ENCODE measurements at places on chromosomes 11 and 22. TPM values are rescaled to one million over a fixed set of nuclear protein-coding genes. Genes with fewer than 3 reads are reported as not detected.

DNA sequence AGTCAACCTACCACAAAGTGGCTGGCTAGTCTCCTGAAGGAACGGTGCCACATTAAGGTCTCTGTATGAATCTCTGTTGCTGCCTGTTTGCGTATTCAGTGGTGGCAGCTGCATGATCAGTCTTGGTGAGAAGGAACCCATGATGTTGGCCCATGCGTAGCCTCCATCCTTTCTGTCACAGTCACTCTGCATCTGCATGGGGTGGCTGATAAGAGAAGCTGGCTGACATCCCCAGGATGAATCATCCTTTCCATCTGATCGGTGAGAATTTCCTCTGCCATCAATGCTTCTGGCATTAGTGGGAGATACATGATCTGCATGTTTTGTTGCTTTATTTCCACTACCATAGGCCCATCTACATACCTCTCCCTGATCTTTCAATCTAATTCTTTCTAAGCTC is 199.0 kb upstream of the NECTIN1 start:
- DNase-seq: no peak

- DNase-seq: no peak
These were observed 10.0 kb downstream of the SLC29A2 start for GRCh38 chr11:66361502-66361941.

DNA sequence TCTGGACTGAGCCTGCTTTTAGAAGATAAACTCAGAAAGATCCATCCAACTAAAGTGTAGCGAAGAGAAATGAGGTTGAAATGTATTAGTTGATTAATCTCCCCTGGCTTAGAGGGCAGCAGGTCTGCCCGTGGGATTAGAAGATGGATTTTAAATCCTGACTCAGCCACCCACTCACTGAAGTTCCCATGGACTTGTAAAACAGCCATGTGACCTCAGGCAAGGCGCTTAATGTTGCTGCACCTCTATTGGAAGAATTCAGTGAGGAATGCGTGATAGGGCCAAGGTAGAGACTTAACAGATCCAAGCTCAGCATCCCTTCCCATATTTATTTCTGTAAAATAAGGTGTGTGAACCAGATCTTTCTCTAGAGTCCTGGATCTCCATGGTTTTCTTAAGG is 45.1 kb upstream of the ELF5 start:
- no peak for DNase-seq

INS gene
- not detected for total RNA-seq

DNA sequence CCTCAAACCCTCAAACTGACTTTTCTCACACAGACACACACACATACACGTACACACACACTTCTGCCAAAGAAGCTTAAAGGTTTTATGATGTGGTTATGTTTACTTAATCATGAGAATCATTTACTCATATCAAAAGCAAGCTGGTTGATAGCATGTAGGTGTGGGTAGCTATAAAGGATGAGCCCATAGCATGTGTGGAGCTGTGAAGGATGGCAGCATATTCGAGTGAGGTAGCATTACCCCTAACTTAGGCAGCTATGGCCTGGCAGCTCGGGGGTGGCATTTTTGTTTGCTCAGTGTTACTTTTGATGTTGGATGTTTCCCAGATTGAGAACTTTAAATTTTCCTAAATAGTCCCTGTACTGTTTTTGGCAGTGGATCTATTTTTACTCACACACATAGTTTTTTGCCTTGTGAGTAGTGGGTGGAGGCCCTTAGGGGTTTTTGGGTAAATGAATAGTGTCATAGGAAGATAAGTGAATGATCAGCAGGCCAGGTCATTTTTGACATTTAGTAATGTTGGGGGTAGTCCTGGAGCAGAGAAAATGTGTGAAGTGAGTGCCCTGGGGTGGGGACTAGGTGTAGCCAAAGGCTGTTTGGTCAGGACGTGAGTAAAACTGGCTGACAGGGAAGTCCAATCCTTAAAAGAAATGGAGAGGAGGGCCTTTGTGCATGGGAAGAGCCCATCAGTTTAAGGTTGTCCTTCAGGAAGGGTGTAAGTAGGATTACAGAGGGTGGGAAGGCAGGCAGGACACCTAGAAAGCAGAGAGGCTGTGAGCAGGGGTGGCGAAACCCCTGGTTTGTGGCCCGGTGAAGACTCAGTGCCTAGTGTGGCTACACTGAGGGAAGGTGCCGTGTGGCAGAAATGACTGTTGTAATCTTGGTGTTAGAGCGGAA is 7.1 kb downstream of the YWHAH start:
- no peak for DNase-seq

- DNase-seq: no peak
These were observed 1.4 kb upstream of the SIGIRR start for GRCh38 chr11:416051-416756.

TRIM6 gene
- total RNA-seq: 0.62 TPM

DRD2 gene
- not detected for total RNA-seq

- DNase-seq: peak; percentile 86
These were observed 20.3 kb upstream of the MICAL3 start for GRCh38 chr22:18044548-18045271.

DNA sequence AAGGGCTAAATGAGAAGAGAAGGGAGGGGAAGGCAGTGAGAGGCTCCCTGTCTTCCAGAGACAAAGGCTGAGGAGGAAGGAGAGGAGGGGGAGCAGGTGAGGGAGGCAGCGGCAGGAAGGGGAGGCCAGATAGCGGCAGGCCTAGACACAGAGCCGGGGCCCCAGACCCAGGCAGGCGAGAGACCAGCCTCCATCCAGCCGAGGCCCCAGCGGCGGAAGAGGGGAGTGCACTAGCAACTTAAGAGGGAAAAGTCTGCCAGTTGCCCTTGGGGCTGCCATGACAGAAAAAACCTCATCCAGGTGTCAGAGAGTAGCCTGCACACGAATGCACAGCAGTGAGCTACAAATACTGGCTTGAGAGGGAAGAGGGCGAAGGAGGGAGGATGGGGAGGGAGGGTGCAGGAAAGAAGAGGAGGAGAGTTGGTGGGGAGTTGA is 46.7 kb downstream of the IGLL1 start:
- DNase-seq: no peak

TBX10 gene
- total RNA-seq: not detected

GRCh38 chr11:27459191-27459590 is 13.4 kb downstream of the LGR4 start:
- DNase-seq: no peak

- no peak for DNase-seq
These were observed 31.1 kb downstream of the GRAMD1B start for GRCh38 chr11:123461164-123461563.

SYCE3 gene
- total RNA-seq: not detected

DNA sequence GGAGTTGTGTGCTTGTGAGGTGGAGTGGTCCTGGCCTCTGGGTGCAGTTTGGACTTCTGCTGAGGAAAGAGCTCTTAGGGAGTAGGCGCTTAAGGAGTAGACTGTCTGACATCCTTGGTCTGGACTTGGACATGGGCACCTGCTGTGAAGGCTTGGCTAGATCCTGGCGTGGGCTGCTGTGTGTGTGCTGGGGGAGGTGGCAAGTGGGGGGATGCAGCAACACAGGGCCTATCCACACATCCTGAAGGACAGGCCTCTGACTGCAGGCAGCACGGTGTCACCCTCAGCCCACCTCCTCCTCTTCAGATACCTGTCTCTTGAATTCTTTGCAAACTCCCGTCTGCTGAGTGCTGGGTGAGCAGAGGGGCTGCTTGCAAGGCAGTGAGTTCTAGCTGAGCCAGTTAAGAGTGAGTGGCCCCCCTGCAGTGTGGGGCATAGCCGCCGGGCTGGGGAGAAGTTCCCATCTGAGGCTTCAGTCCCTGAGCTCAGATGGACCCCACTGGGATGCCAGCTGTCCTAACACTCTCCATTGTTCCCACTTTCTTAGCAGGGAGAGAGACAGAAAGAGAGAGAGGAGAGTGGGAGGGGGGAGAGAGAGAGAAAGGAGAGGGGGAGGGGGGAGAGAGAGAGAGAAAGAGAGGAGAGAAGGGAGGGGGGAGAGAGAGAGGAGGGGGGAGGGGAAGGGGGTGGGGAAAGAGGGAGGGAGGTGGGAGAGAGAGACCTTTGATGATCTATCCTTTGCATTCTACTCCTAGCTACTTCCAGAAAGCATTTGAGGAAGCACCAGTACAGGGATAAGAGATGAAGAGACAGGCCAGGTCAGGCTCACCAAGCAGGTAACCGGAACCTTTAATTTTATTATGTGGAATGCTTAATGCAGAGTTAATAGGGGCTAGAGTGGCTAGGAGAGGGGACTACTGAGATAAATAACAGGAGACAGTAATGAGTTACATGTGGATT is 12.6 kb downstream of the SOX10 start:
- no peak for DNase-seq

PIK3IP1 gene
- 23.2 TPM for total RNA-seq

DNA sequence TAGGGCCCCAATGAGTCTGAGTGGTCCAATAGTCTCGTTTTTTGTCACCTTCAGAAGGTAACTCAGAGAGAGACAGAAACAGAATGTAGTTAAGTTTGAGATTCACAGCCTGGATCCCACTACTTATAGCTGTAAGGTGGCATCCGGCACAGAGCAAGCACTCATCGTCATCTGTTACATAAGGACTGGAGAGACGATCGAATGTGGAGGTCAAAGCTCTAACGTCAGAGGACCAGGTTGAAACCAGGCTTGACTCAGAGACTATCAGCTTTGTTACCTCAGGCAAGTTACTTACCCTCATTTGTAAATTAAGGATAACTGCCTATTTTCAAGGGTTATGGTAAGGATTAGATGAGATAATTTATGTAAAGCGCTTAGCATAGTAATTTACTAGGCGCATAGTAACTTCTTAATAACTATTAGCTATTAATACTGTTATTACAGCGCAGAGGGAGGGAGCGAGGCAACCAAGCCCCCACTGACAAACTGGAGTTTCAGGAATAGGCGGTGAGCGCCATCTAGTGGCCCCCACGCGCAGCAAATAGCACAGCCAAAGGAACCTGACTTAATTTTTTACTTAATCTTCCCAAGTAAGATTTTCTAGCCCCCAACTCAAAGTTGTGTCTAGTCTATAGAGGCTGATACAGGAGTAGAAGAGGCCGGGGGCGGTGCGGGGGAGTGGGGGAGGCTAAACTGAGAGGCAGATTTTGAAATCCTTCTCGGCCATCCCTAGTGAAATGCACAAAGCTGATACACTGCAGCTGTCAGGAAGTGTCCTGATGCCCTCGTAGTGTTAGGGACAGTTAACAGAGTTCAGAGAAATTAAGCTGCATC is 29.0 kb upstream of the API5 start:
- peak; percentile 16 for DNase-seq

GRCh38 chr22:46003271-46004091 is 26.5 kb upstream of the WNT7B start:
- DNase-seq: no peak

DNA sequence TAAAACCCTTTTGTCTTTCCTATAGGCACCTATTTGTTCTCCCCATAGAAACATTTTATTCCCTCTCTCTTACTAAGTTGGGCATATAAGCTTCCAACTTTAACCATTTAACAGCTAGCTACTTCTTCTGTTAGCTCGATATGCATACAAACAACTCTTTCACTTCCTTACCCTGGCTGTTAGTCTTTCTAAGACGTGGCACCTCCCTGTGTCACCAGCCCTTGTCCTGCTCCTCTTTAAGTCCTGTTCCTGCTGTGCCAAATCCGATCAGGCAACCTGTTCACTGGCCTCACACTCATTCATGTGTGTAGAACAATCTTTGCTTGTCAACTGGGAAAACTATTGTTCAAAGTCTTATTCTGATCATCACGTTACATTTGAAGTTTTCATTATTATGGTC is 1376.1 kb upstream of the TENM4 start:
- DNase-seq: no peak

- no peak for DNase-seq
These were observed 17.9 kb upstream of the HYLS1 start for GRCh38 chr11:125869521-125869920.

DNA sequence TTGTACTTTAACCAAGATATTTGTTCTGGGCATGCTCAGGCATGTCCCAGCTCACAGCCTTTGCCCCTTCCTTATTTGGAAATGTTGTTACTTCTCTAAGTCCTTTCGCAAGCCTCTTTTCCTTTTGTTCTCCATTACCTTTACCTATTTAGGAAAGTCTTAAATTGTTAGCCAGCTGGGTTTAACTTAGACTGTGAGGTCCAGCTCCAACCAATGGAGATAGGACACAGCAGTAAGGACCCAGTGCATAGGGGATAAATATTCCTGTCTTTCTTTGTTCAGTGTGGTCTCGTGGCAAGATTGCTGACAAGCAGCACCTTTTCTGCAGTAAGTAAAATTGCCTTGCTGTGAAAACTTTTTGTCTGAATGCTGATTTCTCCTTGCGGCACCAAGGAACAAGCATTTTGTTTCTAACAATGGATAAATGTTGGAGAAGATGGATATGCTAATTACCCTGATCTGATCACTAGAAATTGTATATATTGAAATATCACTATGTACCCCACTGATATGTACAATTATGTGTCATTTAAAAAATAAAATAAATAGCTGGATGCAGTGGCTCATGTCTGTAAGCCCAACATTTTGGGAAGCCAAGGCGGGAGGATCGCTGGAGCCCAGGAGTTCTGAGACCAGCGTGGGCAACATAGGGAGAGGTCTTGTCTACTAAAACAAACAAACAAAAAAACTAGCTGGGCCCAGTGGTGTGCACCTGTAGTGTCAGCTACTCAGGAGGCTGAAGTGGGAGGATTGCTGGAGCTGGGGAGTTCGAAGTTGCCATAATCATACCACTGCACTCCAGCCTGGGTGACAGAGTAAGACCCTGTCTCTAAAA is 31.9 kb upstream of the FTH1 start:
- no peak for DNase-seq

DNA sequence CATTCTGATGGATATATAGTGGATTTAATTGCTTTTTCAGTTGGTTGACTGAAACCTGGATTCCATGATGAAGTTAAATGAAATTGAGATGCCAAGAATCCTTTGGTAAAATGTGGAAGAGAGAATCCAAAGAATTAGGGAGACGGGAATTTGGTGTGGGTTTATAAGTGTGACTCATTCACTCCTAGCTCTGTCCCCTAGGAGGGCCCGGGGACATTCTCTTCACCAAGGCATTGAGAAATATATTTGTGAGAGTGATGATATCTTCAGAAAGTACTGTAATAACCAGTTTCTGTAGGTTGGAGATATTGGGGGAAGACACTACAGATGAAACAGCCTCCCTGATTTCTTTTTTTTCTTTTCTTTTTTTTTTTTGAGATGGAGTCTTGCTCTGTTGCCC is 13.6 kb upstream of the PHOX2A start:
- no peak for DNase-seq

- no peak for DNase-seq
These were observed 539 bp downstream of the USH1C start for GRCh38 chr11:17543574-17544180.

OR52E8 gene
- total RNA-seq: not detected

DNA sequence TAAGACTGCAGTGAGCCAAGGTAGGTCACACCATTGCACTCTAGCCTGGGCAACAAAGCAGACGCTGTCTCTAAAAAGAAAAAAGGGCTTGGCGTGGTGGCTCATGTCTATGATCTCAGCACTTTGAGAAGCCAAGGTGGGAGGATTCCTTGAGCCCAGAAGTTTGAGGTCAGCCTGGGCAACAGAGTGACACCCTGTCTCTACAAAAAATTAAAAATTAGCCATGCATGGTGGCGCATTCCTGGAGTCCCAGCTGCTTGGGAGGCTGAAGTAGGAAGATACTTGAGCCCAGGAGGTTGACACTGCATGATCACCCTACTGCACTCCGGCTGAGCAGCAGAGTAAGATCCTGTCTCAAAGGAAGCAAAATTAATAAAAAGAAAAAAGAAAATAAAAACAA is 38.9 kb upstream of the RDX start:
- DNase-seq: no peak

All from occipital lobe (tissue), 3 donors.